ENCODE measurements at places on chromosomes 6 and 20. TPM values are rescaled to one million over a fixed set of nuclear protein-coding genes. Genes with fewer than 3 reads are reported as not detected.

DNA sequence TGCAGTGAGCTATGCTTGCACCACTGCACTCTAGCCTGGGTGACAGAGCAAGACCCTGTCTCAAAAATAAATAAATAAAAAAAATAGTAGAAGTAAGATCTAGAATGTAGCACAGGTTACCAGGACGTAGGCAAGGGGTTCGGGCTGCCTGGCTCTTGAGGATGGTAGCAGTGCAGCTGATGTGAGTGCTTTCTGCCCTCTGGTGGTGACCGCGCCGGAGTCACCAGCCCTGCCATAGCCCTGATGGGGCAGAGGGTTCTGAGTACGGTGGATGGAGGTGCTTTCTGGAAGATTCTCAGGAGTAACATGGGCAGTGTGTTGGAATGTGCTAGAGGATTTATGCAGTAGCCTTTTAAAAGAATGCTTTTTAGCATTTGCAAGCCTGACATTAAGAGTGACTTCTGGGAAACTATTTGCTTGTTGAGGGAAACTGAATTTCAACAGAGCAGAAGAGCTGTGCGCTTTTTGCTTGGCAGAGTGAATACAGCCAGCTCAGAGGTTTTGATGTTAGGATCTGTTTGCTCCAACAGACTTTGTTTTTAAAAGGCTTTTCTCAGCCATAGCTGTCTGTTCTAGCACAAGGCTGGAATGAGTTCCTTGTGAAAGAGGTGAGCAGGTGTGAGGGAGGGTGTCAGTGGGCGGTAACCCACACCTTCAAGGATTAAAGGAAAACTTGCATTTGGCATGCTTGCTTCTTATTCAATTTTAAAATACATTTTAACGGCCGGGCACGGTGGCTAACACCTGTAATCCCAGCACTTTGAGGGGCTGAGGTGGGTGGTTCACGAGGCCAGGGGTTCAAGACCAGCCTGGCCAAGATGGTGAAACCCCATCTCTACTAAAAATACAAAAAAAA is 65.9 kb downstream of the PTPN1 start:
- DNase-seq, result peak; percentile 76

Gene ALDH8A1
- not detected for polyA plus RNA-seq

DNA sequence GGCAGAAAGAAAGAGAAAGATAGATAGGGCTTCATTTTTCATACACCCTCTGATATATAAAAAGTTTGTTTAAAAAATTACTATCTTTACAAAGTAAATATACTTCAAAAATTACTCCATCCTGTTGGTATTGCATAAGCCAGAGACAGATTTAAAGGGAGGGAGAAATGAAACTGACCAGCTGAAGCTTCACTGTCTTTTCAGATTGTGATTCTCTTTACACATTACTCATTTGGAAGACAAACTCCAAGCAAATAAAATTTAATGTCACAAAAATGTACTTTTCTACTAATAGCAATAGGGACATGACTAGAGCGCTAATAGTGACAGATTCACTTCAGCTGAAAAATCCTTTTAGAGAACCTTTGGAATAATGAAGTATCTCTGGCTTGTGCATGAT is 38.6 kb upstream of the MARCKS start:
- no peak for DNase-seq

Gene ADGRB3
- polyA plus RNA-seq, result not detected

Gene HSPA1A
- polyA plus RNA-seq, result 65.7 TPM

Measured in CD4-positive, CD25-positive, alpha-beta regulatory T cell (primary cell).